Aorta (tissue), 5 donors: ENCODE measurements at places on chromosomes 6 and 20. TPM values are rescaled to one million over a fixed set of nuclear protein-coding genes. Genes with fewer than 3 reads are reported as not detected.

DNA sequence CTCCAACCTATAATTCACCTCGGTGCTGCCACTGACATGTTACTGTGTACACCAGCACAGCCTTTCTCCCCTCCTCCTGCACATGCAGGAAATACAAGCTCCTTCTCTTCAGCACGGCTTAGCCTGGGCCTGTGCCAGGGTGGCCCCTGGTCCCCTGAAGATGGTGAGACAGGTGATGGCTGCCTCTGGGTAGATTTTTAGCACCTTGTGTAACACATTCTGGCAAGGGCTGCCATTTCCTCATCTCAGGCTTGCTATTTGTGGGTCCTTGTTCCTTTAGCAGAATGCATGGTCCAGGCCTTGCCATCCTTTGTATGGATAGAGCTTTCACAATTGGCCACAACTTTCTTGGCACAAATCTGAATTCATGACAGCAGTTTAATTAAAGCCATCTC is 151.3 kb downstream of the CDC5L start:
- no peak for DNase-seq

DNA sequence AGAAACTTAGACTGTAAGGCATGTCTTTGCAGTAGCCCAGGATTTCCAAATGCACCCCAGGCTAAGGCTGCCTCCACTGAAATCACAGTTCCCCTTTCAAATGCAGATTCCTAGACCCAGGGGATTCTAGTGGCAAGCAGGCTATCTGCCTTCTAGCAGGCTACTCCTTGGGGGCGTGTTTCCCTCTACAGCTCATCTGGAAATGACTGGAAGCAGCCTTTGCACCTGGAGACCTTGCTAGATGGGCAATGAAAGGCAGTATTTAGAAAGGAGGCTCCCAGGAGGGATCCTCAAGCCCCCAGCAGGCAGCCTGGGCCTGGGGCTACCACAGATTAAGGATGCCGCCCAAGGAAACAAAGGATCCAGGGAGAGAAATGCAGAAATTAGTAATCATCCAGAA is 26.0 kb upstream of the SYNDIG1 start:
- no peak for DNase-seq

DNA sequence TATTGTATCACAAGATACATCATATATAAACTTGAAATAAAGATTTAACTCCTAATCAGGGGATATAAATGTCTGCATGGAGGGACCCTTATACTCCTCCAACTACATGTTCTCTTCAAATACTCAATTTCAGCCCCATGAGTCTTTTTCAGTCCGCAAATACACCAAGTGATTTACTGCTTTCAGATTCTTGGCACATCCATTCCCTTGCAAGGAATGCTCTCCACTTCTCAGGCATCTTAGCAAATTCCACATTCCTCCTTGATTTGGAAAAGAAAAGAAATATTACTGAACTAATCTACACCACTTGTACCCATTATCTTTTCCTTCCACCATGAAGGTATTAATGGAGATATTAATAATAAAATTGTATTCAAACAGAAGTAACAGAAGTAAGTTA is 999.4 kb upstream of the GJE1 start:
- DNase-seq = no peak

GRCh38 chr6:84897988-84898594 is 133.7 kb upstream of the TBX18 start:
- no peak for DNase-seq

DNA sequence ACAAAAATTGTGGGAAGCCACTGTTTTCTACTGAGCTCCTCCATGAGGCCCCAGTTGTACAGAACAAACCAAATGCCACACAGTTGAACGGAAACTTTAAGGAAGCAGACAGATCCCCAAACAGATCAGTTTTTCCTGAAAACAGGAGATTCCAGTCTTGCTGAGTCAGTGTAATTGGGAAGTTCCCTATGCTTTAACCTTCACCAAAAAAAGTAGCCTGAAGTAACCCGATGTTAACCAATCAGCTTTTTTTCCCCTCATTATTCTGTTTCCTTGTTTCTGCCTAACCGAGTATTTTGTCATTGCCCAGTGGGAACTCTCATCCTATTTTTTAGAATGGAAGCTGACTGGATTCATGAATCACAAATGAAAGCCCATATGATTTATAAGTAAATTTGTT is 36.7 kb downstream of the MARCKS start:
- DNase-seq = no peak

DNA sequence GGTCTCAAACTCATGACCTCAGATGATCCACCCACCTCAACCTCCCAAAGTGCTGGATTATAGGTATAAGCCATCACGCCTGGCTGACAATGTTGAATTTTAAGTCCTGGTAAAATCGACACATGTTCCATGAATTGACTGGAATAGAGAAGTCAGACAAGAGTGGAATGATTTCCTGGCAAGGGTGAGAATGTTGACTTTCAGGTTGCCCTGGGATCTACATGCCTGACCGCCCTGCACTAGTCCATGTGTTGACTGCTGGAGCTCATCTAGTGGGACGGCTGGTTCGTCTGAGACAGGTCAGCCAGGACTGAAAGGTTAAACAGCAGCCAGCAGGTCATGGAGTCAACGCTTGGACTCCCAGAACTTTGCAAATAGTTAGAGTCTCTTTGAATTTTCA is 88.8 kb downstream of the SASH1 start:
- DNase-seq = no peak

DNA sequence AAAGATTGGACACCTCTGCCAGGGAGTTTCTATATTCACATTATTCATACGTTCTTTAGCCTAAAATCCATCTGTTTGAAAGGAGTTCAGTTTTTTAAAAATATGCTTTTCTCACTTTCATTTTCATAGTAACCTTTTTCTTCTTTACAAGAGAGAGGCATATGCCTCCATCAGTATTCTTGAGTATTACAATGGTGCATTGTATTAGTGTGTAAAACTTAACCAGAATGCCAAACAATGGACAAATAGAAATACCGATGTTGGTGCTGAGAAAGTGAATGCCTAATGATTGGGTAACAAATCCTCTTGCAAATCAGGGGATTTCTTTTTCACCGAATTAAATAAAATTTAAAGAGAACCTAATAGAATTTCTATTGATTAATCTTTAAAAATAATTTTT is 163.2 kb upstream of the LAMA2 start:
- DNase-seq = no peak

- DNase-seq = no peak
These were observed 147.0 kb downstream of the DTNBP1 start for GRCh38 chr6:15515660-15516375.

GRCh38 chr6:169231790-169232506 is 21.7 kb downstream of the THBS2 start:
- DNase-seq = no peak

GRCh38 chr6:90220273-90220672 is 76.4 kb downstream of the BACH2 start:
- no peak for DNase-seq

DNA sequence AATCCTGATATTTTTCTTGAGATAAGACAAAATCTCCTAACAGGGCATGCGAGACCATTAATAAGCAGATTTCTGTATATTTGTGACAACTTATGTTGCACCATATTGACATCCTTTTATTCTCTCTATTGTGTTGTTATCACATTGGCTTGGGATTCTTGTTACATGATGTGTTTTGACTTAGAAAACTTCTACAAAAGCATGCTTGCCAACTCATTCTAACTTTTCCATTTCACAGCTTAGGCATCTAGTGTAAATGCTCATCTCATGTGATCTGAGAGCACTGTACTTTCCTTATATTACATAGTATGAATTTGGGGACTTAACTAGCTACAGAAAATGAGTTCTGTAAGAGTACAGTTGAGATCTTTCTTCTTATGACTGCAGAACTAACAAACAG is 1040.7 kb upstream of the ADGRB3 start:
- DNase-seq = no peak

GRCh38 chr6:150050846-150051245 is 18.1 kb downstream of the ULBP3 start:
- DNase-seq = no peak

- no peak for DNase-seq
These were observed 35.1 kb upstream of the SMIM8 start for GRCh38 chr6:87287251-87287650.

- DNase-seq = no peak
These were observed 6.9 kb upstream of the HELZ2 start for GRCh38 chr20:63580796-63581461.

The BMP2 gene
- total RNA-seq = 15.9 TPM

The AIG1 gene
- 32.4 TPM for total RNA-seq

The BEND6 gene
- 3.1 TPM for total RNA-seq

The MACROD2 gene
- total RNA-seq = 6.2 TPM

The HLA-DOA gene
- total RNA-seq = 16.7 TPM

The ZSCAN23 gene
- total RNA-seq = 2.9 TPM

The CCM2L gene
- 11.0 TPM for total RNA-seq

The EEF1A2 gene
- total RNA-seq = 1.5 TPM

The FAM217A gene
- not detected for total RNA-seq

The SLC16A10 gene
- 13.1 TPM for total RNA-seq
